ENCODE measurements at places on chromosomes 2 and 18. TPM values are rescaled to one million over a fixed set of nuclear protein-coding genes. Genes with fewer than 3 reads are reported as not detected.

Gene RAD51AP2
- total RNA-seq = not detected

Gene DNER
- not detected for total RNA-seq

Gene GPR39
- total RNA-seq = not detected

Gene LDLRAD4
- 36.3 TPM for total RNA-seq

Gene CDH2
- 0.26 TPM for total RNA-seq

GRCh38 chr2:66283787-66284186 is 151.1 kb upstream of the MEIS1 start:
- no peak for DNase-seq

DNA sequence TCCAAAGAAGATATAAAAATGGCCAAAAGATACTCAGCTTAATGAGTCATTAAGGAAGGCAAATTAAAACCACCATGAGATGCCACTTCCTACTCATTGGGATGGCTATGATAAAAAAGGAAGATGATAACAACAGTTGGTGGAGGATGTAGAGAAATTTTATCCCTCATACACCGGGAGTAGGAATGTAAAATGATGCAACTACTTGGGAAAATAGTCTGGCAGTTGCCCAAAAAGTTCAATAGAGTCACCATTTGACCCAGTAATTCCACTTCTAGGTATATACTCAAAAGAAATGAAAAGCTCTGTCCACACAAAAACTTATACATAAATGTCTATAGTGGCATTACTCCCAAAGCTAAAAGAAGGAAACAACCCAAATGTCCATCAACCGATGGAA is 10.1 kb upstream of the SULT1C2 start:
- no peak for DNase-seq

GRCh38 chr2:182447863-182448262 is 21.0 kb upstream of the PDE1A start:
- no peak for DNase-seq

- DNase-seq = no peak
These were observed 97.3 kb downstream of the ACAA2 start for GRCh38 chr18:49716035-49716434.

DNA sequence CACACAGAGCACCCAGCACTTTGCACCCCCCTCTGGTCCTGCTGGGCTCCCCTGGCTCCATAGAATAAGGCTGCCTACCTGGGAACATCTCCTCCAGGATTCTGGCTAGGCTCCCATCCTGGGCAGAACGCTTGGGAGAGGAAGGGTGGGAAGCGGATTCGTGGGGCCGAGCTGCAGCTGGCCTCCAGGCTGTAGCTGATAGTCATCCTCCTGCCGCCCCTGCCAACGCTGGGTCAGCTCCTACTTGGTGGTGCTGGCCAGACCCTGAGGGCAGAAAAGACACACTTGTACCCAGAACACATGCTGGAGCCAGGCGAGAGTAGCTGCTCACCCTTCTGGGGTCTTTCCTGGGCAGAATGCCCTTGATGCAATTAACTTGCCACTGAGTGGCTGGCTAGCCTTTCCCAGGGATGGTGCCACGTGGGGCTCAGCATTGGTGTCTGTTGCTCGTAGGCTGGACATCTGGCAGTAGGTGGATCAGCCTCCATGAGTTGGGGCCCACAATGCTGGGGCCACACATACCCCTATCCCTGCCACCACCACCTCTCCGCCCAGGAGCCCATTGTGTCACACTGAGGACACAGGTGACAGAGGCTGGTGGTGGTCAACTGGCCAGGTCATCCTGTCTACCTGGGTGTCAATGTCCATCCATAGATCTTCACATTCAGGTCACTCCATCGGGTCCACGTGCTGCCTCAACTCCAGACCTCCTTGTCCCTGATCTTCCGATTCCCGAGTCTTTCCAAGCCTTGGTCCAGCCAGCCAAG is 112.8 kb downstream of the NDUFA10 start:
- no peak for DNase-seq

DNA sequence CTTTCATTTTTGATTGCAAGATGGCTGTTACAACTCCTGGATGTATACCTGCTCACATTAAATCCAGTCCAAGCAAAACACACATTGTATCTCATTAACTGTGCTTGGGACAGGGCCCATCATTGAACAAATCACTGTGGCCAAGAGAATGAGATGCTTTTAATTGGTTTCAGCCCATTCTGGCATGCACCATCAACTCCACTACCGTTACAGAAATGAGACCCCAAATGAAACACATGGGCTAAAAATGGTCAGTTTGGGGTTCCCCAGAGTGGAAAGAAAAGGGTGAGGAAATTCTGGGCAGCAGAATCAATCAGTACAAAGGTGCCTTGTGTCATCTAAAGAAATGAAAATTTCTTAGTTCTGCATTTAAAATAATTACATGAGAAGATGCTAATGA is 52.7 kb downstream of the FAM171B start:
- no peak for DNase-seq

DNA sequence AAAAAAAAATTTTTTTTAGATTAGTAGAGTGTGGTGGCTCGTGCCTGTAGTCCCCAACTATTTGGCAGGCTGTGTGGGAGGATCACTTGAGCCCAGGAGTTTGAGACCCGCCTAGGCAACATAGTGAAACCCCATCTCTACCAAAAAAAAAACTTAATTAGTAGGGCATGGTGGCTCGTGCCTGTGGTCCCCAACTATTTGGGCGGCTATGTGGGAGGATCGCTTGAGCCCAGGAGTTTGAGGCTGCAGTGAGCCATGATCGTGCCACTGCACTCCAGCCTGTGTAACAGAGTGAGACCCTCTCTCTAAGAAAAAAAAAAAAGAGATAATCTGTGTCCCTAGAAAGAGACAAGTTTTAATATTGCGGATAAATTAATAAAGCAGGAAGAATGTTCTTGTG is 8.8 kb downstream of the GPR55 start:
- no peak for DNase-seq

DNA sequence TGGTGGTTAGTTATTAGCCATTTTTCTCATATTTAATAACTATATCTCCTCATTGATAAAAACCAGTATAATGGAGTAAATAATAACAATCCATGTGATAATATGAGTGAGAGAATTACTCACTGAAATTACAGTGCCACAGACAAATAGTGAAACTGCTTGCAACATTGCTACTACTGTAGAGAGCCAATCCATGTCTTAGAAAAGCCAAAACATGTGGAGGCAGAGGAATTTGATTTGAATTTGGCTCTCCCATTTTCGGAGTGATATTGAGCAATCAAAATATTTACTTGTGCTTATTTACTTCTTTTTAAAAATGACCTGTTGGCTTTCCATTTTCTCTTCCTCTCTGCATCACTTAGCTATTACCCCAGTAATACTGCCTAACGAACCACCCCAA is 288.3 kb upstream of the TCF4 start:
- no peak for DNase-seq

DNA sequence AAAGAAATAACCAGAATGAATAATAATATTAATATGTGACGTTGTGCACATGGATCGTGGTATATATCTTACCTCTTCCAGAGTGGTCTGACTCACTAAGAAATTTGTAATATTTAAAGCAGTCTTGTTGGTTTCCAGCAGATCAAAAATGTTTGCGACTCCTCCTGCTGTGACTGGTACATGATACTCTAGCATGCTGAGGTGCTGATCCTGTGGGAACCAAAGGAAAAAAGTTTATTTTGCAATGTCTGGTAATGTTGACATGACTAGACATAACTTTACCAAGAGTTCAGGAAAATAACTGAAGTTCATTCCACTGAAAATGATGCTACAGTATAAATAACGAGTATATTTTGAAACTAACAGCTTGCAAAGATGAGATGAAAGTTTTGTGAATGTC is 124.5 kb upstream of the BARD1 start:
- no peak for DNase-seq

DNA sequence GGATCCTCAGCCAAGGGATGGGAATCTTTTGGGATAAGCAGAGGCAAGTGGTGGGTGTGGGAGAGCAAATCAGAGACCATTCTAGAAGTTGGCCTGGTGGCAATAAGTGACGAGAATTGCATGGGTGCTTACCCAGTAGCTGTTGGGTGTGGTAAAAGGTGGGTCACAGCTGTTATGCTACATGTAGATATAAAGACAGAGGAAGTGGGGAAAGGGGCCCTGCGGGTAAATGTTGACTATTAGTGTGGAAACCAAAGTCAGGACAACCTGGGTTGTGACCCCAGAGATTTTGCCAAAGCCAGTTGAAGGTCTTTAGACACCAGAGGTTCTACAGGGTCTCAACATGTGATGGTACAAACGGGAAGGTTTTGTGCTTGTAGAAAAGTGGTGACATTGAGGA is 443.6 kb upstream of the HNRNPA3 start:
- no peak for DNase-seq

- no peak for DNase-seq
These were observed 253.5 kb downstream of the ACKR3 start for GRCh38 chr2:236823041-236823629.

DNA sequence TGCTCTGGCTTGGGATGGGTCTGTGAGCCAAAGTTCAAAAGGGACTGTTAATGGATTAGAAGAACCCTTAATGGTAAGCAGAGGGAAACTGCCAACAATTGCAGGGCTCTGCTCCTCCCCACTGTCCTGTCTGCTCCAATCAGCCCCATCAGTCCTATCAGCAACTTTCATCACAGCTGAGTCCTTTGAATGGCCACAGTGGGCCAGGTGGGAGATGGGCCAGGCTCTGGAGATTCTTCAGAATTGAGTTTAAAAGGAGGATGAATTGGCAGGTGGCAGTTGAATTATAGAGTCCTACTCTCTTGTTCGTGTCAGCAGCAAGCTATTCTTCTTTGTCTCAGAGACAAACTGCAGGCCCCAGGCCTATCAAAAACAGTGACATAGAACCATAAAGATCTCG is 573.9 kb downstream of the EPHA4 start:
- DNase-seq = no peak

- DNase-seq = no peak
These were observed 212.0 kb downstream of the TNS1 start for GRCh38 chr2:217790681-217791392.

DNA sequence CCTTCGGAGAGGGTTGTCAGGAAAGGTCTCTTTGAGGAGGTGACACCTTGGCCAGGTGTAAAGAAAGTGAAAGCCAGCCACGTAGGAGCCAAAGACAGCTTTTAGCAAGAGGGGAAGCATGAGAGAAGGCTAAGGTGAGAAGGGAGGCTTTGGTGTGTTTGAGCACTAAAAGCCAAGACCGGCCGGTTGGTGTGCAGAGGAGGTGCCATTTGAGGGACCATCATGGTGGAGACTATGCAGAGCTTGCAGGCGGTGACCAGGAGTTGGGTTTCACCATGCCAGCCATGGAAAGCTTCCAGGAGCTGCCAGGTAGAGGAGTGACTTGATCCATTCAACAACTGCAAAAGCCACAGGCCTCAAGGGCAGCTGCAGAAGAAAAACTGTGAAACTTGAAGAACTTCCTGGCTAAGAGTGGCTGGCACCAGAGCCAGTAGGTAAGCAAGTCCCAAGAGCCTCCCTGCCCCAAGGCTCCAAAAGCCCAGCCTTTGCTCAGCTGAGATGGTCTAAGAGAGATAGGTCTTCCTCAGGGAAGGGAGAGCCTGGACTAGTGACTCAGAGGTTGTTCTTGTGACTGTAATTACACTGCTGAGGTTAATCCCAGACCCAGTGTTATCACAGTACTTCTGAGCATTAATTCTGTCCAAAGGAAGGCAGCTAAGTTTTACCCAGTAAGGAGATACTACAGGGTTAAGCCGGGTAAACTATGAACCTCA is 319.0 kb downstream of the BCL11A start:
- DNase-seq = no peak

DNA sequence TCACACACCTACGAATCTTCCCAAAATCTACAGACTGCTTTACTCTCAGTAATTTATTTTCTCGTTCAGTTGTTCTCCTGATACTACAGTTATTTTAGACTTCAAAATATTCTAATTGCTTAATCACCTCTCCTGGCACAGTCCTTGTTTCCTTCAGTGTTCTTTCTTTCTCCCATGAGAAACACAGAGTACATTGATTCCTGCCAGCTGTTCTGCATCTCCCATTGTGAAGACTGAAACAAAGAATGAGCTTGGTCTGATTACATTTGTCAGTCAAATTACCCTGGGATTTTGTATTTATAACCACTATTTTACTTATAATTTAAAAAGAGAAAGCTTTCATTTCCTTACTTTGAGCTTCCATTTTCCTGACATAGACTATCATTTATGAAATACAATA is 63.9 kb upstream of the TANK start:
- DNase-seq = no peak

GRCh38 chr2:129058981-129059380 is 740.3 kb upstream of the HS6ST1 start:
- DNase-seq = no peak

Measured in natural killer cell (primary cell).